Common myeloid progenitor, CD34-positive (primary cell): ENCODE measurements at places on chromosomes 13 and 19.

DNA sequence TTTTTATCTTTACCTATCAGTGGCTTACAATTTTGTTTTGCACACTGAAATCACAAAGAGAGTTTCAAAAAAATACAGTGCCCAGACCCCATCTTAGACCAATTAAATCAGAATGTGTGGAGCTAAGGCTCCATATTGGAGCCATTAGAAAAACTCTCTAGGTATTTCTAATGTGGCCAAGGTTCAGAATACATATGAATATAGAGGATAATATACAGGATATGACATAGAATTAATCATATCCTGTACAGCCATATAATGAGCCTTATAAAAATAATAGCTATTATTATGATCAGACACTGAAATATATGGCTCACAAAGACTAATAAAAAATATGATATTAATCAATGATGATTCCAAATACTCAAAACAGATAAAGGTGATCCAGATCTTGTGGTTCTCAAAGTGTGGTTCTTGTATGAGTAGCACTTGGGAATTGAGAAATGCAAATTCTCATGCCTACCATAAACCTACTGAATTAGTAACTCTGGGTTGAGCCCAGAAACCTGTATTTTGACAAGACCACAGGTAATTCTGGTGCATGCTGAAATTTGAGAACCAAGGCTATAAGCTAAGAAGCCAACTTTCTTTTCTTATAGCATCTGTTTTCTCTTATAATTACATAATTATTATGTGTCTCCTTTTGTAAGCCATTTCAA lies 408.0 kb downstream of the DIAPH3 start:
- H3K4me1 ChIP-seq: no peaks in the 10 kb centered on the region
- no peak overlapping the region for H3K4me3 ChIP-seq
- no peak overlapping the region for H3K27ac ChIP-seq

GRCh38 chr13:70714993-70715392 lies 606.7 kb upstream of the KLHL1 start:
- no peaks in the 10 kb centered on the region for H3K4me1 ChIP-seq
- H3K27me3 ChIP-seq: no peaks in the 10 kb centered on the region
- H3K4me3 ChIP-seq: no peak overlapping the region

DNA sequence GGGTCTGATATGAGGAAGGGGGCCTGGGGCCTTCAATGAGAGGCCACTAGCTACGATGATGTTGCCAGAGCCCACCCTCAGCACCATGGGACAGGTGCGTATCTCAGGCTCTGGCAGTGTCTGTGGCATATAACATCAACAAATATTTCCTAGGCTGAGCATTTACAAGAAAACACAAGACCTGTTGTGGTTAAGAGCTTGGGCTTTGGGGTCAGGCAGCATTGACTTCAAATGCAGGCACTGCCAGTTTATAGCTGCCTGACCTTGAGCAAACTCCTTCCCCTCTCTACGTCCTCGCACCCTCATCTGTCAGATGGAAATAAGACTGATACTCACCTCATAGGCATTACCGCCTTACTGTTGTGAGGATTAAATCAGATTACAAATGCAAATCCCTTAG lies 156.0 kb downstream of the KATNAL1 start:
- DNase-seq: no peak
- H3K4me3 ChIP-seq: no peak overlapping the region
- H3K4me1 ChIP-seq: peaks cover 8% of the 10 kb centered on the region
- no peak overlapping the region for H3K27ac ChIP-seq
- H3K27me3 ChIP-seq: no peaks in the 10 kb centered on the region

GRCh38 chr13:30429235-30429634 lies 6.9 kb downstream of the UBE2L5 start:
- H3K27me3 ChIP-seq: no peaks in the 10 kb centered on the region
- no peak overlapping the region for H3K4me3 ChIP-seq
- no peak overlapping the region for H3K27ac ChIP-seq

GRCh38 chr13:70237131-70237530 lies 128.9 kb upstream of the KLHL1 start:
- no peak for DNase-seq
- H3K4me3 ChIP-seq: no peak overlapping the region
- no peaks in the 10 kb centered on the region for H3K27me3 ChIP-seq
- H3K4me1 ChIP-seq: no peaks in the 10 kb centered on the region
- H3K27ac ChIP-seq: no peak overlapping the region
- H3K36me3 ChIP-seq: no peaks in the 10 kb centered on the region

GRCh38 chr13:40672765-40673397 lies 6.4 kb upstream of the FOXO1 start:
- no peak for DNase-seq
- H3K36me3 ChIP-seq: no peaks in the 10 kb centered on the region
- H3K4me3 ChIP-seq: no peak overlapping the region
- no peaks in the 10 kb centered on the region for H3K27me3 ChIP-seq

- no peaks in the 10 kb centered on the region for H3K27me3 ChIP-seq
- H3K27ac ChIP-seq: no peak overlapping the region
- H3K4me3 ChIP-seq: no peak overlapping the region
- H3K36me3 ChIP-seq: no peaks in the 10 kb centered on the region
These were observed 35.2 kb upstream of the PEG3 start for GRCh38 chr19:56875717-56876116.

DNA sequence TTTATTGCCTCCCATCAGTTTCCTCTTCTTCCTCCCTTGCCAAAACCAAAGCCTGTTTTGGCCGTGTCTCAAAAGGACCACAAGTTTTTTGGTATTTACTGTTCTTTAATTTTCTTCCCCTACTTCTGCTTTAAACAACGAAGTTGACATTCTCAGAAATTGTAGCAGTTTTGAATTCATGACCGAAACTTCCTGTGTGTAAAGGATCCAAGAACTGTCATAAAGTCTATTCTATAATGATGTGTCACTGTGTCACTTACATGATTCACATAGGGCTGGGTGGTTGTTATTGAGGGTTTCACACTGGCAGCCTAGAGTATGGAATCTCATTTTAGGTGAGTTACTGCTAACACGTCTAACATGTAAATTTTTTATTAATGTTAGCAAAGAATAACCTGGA lies 741.0 kb upstream of the KLHL1 start:
- peak; percentile 68 for DNase-seq
- H3K4me3 ChIP-seq: no peak overlapping the region
- no peaks in the 10 kb centered on the region for H3K36me3 ChIP-seq
- H3K27ac ChIP-seq: no peak overlapping the region

DNA sequence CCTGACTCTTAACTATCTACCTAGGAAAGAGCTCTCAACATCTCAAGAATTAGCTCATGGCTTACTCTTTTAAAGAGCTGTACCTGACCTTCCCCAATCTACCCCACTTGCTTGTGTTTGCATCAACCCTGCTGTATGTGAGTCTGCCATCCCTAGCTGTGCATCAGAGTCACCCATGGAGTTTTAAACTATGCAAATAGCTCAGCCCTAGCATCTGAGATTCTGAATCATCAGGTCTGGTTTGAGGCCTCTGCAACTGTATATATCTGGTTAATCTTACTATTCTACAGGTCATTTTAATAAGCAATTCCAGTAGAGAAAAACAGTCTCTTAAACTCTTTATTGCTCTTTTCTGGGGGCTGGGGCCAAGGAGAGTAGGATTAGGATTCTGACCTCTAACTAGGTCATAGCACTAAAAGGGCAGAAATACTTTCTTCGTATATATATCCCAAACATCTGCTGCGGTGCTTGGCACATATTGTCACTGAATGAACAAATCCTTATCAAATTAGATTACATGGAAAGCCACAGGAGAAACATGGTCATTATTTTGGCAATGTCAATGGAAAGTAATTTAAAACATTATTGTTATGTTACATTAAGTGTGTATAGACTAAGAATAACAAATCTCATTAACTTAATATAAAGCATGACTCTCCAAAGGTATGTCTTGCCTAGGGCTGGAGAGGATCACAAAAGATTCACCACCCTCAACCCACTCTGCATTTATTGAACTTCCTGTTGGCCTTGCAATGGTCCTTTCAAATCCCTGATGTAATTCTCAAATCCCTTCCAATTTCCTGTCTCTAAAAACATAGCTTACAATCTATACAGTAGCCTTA lies 232.2 kb downstream of the DACH1 start:
- peaks cover 3% of the 10 kb centered on the region for H3K36me3 ChIP-seq
- no peak overlapping the region for H3K4me3 ChIP-seq
- no peaks in the 10 kb centered on the region for H3K4me1 ChIP-seq
- no peaks in the 10 kb centered on the region for H3K27me3 ChIP-seq
- no peak overlapping the region for H3K27ac ChIP-seq

- peaks cover 8% of the 10 kb centered on the region for H3K36me3 ChIP-seq
- peak; percentile 81 for DNase-seq
- peaks cover 2% of the 10 kb centered on the region for H3K4me1 ChIP-seq
These were observed 20.2 kb downstream of the BBC3 start for GRCh38 chr19:47210689-47211316.
